Left cardiac atrium (tissue), 4 donors: ENCODE measurements at places on chromosomes 3 and 15. TPM values are rescaled to one million over a fixed set of nuclear protein-coding genes. Genes with fewer than 3 reads are reported as not detected.

GRCh38 chr15:93241696-93242585 is 152.9 kb upstream of the RGMA start:
- DNase-seq = no peak

GRCh38 chr3:54621184-54621583 is 306.7 kb downstream of the LRTM1 start:
- no peak for DNase-seq

DNA sequence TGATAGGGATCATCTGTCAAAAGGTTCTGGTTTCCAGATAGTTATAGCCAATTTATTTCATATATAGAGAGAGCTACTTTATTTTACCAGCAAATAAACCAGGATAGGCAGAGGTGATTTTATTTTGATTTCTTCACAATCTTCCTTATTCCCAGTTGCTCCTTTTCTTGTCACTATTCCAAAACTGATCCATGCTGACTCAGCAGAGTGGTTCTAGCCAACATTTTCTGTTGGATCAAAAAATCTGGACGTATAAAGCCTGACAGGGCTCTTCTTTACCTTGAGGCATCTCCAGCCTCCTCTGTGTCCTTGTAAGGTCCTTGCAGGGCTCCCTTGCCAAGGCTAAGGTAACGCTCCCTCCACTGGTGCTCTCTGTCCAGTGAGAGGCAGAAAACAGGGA is 15.8 kb downstream of the HDC start:
- no peak for DNase-seq

GRCh38 chr15:47963265-47963664 is 157.5 kb upstream of the SLC24A5 start:
- DNase-seq = no peak

DNA sequence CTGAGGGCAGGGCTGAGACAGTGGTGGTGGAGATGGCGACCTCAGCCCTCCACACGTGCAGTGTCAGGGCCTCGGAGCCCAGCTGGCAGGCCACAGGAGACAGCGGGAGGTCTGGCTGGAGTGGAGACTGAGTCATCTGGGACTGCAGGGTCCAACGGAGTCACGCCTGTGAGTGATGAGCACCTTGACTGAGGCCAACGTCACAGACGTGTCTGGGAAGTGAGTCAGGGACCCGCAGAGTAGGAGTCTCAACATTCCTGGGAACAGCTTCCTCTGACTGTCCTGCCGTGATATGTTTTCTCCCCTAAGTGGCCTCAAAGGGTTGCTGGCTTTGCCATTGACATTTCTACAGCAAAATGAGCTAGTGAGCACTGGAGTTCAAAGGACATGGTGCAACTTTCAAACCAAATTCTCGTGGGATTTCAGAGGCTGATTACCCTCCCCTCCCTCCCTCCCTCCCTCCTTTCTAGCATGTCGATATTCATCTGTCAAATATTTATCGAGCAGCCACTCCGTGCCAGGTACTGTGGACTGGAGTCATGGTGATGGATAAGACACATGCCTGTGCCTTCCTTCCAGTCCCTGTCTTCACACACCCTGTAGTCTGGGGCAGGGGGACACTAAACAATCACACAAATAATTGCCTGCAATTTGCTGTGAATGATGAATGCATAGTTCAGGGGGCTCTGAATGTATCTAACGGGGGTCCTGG is 53.3 kb upstream of the AMOTL2 start:
- DNase-seq = peak; percentile 54

DNA sequence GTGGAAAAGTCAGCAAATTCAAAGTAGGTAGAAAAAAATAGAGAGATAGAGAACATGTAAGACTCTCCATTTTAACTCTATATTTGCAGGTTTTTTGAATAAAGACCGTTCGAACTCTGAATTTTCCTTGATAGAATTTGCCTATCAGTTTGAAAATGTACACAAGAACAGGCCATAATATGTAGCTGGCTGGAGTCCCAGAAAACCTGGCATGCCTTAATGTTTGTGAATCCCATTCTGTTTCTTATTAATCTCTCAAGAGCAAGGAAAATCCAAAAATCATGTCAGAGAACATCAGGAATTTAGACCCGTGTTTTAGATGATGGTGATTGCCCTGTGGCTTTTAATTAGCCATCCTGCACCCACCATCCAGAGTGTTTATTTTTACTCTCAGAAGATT is 7.2 kb upstream of the CFAP161 start:
- no peak for DNase-seq

GRCh38 chr15:69125236-69125635 is 35.2 kb upstream of the GLCE start:
- DNase-seq = no peak

DNA sequence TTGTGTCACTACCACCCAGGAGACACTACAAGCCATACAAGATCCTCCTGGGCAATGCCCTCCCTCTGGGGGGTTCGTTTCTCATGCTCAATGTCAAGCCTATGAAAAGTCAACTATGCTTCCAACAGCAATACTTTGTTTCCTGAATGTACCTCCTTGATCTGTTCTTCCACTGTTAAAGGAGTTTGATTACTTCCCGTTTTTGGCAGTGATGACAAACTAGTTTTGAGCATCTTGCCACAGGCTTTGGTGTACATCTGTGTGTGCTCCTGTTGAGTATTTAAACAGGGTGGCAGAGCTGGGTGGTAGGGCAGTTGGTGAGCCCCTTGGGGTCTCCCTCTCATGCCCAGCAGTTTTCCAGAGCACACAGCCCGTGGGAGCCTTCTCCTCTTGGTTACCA is 81.4 kb downstream of the IL12A start:
- no peak for DNase-seq

GRCh38 chr3:129004639-129005295 is 3.7 kb downstream of the EFCC1 start:
- DNase-seq = no peak

Gene BFSP2
- total RNA-seq = not detected

Gene SLC9C1
- total RNA-seq = 0.26 TPM

Gene CSPG5
- total RNA-seq = 0.60 TPM

Gene TOP2B
- total RNA-seq = 101 TPM

Gene BTLA
- total RNA-seq = 0.24 TPM

Gene REC114
- total RNA-seq = not detected

Gene HDDC3
- 12.2 TPM for total RNA-seq

Gene GOLGA8G
- not detected for total RNA-seq

Gene SAXO2
- 2.7 TPM for total RNA-seq
